Femur (tissue), 1 donor: ENCODE measurements at places on chromosomes 4 and X.

GRCh38 chr4:186906722-186907121, 183.1 kb upstream of the FAT1 start:
- DNase-seq = no peak

DNA sequence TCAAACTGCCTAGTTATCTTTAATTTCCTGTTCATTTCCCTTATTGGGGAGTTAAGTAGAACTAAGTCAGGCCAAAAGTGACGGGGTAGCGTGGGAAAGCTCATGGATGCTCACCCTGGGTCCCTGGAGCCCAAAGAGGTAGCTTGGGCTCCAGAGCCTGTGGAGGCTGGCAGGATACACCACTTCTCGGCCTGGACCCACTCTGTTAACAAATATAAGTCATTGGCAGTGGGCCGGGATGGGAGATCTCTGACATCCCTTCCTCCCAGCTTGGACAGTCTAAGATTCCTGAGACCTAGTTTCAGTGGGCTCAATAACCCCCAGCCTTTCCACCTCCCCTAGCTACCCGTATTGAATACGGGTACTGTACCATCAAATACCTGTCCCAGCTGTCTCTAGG, 106.1 kb downstream of the EFNB1 start:
- peak; percentile 7 for DNase-seq

GRCh38 chr4:41268721-41269517, 12.2 kb downstream of the UCHL1 start:
- DNase-seq = no peak

DNA sequence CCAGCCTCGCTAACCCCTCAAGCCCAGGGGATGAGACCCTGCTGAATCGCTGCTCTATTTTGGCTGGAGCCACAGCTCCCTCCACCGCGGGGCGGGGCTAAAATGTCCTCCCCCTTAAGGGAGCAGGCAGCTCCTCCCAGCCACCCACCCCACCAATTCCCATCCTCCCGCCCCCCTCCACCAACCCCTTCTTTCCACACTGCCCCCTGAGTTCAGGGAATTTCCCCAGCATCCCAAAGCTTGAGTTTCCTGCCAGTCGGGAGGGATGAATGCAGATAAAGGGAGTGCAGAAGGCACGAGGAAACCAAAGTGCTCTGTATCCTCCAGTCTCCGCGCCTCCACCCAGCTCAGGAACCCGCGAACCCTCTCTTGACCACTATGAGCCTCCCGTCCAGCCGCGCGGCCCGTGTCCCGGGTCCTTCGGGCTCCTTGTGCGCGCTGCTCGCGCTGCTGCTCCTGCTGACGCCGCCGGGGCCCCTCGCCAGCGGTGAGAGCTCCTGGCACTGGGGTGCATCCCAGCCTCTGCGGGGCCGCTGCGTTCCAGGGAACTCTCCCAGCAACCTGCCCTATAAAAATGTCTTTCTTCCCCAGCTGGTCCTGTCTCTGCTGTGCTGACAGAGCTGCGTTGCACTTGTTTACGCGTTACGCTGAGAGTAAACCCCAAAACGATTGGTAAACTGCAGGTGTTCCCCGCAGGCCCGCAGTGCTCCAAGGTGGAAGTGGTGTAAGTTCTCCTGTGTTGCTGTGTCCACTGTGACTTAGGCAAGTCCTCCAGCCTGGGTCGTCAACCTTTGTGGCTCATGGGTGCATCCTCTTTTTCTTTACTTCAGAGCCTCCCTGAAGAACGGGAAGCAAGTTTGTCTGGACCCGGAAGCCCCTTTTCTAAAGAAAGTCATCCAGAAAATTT, at the start of gene CXCL6:
Gene CXCL6, plus strand, starts transcription at position 306 of the 907 bp plus-strand sequence. Its CDS starts 73 bp downstream, at position 379.
- DNase-seq = peak; percentile 30

- DNase-seq = no peak
These were observed 72.7 kb upstream of the HGFAC start for GRCh38 chr4:3368841-3369760.
